ENCODE measurements at places on chromosomes 4 and X.

DNA sequence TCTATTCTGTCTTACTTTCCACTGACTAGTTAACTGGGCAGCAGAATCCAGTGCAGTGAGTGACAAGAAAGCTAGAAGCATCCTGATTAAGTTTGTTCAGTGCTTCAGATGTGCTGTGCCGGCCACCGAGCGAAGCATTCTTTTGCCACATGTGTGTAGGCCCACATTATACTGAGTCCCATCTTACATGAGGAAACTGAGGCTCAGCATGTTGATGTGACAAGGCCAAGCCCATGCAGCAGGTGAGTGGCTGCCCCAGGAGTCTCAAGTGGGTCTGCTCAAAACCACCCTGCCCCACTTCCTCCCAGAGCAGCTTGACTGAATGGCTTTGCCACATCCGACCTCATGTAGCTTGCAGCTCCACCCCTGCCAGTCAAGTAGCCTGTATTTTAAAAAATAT lies 50.5 kb downstream of the RHOH start:
- no peak for DNase-seq

GRCh38 chr4:186258216-186258811 lies 7.7 kb upstream of the F11 start:
- no peak for DNase-seq

- DNase-seq = no peak
These were observed 124.9 kb downstream of the IRF2 start for GRCh38 chr4:184349283-184350039.

DNA sequence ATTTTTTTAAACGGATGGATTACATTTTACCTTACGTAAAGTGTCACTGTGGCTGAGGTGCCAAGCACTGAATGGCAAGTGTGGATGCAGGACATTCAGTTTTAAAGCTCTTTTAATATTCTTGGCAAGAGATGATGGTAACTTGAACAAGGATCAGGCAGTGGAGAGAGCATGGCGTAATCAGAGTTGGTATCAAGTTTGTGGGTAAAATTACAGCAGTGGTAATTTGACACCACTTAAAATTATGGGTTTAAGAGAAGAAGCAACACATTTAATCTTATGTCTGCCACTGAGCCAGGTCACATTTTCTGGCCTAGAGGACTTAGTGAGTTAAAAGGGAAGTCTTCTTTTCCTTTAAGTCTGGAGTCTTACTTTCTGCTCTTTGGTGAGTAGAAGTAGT lies 100.5 kb downstream of the NAA11 start:
- no peak for DNase-seq

GRCh38 chr4:57943682-57944081 lies 833.5 kb upstream of the IGFBP7 start:
- DNase-seq = no peak
